NCI-H2227 treated with DMSO at 0.1 percent for 48 hours (cell line): ENCODE measurements at places on chromosomes 7 and 10.

DNA sequence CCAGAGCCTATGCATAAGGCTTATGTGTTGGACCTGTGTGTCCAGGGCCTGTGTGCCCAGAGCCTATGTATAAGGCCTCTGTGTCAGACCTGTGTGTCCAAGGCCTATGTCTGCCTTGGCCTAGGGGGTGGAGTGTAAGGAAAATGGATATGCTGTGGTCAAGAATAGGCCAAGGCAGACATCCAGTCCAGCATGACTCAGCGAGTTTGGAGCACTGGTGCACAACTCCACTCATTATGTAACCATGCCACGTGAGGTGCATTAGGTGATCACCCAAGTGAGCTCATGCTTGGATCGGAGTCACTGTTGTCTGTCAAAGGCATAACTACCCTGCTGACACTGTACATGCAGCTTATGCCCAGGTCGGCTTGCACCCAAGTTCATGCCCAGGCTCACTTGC is 238.9 kb downstream of the CACNA2D1 start:
- no peak for DNase-seq

GRCh38 chr7:155375337-155376277 is 77.9 kb downstream of the INSIG1 start:
- no peak for DNase-seq

DNA sequence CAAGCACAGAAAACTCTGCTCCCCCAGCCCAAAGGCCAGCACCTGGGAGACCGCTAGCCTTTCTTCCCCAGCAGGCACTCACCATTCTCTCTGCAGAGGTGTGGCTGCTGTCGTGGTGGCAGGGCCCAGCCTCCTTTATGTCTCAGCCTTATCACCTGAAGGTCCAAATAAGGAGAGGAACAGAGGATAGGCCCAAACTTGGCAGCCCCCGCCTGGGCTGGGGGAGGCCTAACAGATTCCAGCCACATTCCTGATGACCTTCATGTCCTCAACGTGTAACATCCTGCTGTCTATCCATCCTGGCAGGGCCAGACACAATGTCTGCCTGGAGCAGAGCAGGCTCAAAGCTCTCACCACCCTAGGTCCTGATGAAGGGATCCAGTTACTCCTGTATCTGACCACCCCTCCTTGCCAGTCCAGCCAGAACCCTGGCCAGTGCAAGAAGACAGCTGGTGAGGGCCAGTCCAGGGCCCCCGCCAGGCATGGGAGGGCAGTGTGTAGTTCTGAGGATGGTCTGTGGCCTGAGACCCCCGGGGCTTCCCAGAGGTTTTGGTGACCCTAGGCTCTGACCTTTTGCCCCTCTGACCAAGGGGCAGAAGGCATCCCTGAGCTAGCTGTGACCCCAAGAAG is at the start of gene MYL7:
Gene MYL7, minus strand, starts transcription at position 112 of the 630 bp plus-strand sequence. Its CDS starts 27 bp downstream, at position 85.
- DNase-seq, result no peak

DNA sequence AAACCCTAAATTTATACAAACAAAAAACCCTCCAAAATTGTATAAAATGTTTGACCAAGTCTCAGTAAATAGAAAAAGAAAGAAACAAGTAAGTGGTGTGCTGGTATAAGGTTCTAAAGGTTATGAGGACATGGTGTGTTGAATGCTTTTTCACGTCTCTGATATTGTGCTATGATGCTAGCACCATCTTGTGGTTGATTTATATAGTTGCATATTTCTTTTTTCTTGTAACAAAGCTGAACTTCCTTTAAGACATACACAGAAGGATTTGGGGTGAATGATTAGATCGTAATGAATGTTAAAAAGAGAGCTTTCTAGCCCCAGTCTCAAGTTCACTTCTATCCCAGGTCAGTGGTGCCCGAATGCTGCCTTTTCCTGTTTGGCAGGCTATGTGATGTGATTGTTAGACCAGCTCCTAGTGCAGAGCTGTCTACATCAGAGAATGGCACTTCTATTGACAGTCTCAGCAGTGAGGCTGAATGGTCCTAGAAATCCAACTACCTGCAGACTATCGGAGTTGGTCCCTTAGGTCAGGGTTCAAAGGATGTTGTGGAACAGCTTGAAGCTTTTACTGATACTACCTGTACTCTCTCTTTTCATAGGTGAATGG is 25.0 kb downstream of the VTI1A start:
- peak; percentile 11 for DNase-seq

GRCh38 chr7:64934478-64934877 is 31.4 kb downstream of the ZNF273 start:
- no peak for DNase-seq

DNA sequence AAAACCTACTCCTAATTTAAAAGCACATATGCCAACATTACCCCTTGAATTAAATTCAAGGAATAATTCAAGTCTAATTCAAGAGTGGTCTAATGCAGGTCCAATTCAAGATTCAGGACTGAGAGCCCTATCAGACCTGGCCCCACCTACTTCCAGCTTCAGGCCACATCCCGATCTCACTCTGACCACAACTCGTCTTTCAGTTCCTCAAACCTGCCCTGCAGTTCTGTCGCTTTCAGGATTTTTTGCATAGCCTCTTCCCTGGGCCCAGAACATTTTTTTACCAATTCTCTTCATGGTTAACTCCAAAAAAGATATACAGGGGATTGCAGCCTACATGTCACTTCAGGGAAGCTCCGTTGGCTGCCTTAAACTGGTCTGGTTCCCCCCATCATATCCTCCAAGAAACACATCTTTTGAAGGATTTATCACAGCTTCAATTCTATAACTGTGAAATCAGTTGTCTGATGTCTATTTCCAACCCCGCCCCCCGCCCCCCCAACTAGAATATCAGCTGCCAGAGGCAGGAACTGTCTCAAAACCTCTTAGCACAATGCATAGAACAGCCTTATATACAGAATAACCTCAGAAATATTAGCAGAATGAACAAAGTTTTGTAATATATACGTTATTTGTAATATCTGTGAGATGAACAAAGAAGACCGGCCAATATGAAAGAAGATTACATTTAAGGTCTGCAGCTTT is 20.8 kb downstream of the CCDC6 start:
- DNase-seq, result no peak

DNA sequence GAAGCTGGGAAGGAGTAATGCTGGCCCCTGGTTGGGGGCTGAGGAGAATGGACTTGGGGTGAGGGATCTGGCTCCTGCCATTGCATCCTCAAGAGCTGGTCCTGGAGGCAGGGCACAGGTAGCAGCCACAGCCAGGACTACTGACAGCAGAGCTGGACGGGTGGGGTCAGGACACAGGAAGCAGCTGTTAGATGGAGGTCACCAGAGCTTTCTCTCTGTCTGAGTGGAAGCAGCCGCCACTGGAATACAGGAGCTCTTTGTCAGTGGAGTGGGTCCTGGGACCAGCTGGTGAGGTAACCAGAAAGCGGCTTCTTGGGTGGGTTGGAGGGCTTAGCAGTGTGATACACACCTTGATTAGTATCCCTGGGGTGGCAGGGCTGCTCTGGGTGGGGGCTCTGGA is 58.1 kb upstream of the AQP1 start:
- no peak for DNase-seq

DNA sequence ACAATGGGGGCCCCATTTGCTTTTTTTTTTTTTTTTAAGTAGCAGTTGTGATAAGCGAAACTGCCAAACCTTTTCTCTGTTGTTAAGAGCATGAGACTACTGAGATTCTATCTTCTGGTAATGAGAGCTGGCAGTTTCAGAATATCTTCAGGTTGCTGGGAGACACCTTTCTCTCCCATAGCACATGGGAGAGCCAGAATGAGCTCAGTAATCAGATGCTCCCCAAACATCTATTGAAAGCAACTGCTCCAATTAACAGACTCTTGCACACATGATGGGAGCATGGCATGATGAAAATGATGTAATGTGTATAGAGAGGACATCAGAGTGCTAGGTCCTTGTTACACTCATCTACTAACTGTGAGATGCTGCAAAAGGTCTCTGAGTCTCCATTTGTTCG is 18.8 kb downstream of the MYO3A start:
- peak; percentile 50 for DNase-seq

GRCh38 chr7:23333671-23334246 is 34.6 kb downstream of the MALSU1 start:
- no peak for DNase-seq

- peak; percentile 34 for DNase-seq
These were observed 198.9 kb downstream of the REEP3 start for GRCh38 chr10:63720072-63720537.

GRCh38 chr10:69612760-69613159 is 17.3 kb upstream of the FAM241B start:
- no peak for DNase-seq

GRCh38 chr10:29576681-29577080 is 58.1 kb downstream of the SVIL start:
- DNase-seq, result no peak

GRCh38 chr10:89600041-89600440 is 45.0 kb downstream of the PANK1 start:
- no peak for DNase-seq

DNA sequence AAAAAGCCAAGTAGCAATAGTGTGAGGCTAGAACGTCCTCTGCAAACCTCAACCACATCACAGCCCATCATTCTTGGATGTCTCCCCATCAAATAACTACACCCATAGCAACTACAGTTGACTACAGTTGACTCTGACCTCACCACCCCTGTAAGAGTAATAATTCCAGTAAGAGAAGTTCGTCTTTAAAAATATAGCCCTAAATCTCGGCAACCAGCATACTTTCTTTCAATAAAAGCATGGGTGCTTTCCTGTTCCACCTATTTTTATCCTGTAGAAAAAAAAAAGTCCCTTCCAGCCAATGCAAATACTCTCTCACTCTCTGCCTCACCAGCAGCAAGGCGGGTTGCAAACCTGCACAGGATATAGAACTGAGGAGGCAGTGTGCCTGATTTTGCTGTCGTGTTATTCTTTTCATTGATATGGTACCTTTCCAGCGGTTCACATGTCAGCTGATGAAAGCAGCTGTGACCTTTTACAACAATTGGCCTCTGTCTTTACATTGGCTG is 187.5 kb upstream of the NFE2L3 start:
- no peak for DNase-seq

GRCh38 chr10:76388321-76389023 is 957.0 kb downstream of the LRMDA start:
- DNase-seq, result no peak

GRCh38 chr7:102082693-102083368 is 203.8 kb upstream of the SH2B2 start:
- DNase-seq, result no peak

GRCh38 chr7:149707448-149707886 is 65.9 kb downstream of the ZNF467 start:
- no peak for DNase-seq

GRCh38 chr10:62880162-62880561 is 64.0 kb upstream of the EGR2 start:
- no peak for DNase-seq

GRCh38 chr7:2000153-2000687 is 232.5 kb downstream of the MAD1L1 start:
- no peak for DNase-seq

GRCh38 chr7:130789436-130789835 is 55.4 kb upstream of the KLF14 start:
- no peak for DNase-seq

DNA sequence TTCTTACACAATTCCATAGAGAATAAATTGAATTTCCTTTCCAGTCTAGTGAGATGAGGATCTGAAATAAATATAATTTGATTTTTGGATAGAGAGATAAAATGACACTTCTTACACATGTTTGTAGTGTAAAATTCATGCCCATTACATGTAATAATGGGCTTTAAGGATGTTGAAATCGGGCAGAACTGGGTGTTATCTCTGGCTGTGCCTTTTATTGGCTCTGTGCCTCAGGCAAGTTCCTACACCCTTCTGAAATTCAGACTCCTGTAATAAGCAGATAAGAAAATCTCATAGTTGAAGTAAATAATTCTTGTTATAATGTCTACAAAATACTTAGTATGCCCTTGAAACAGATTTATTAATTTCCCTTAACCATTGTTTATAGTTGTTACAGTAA is 125.6 kb downstream of the SEMA3A start:
- DNase-seq, result no peak

- DNase-seq, result no peak
These were observed 28.2 kb upstream of the SEMA3D start for GRCh38 chr7:85215098-85215497.

- DNase-seq, result no peak
These were observed 362.5 kb downstream of the MAGI2 start for GRCh38 chr7:79091011-79091410.

GRCh38 chr10:61793760-61794703 is 107.5 kb upstream of the ARID5B start:
- DNase-seq, result no peak

DNA sequence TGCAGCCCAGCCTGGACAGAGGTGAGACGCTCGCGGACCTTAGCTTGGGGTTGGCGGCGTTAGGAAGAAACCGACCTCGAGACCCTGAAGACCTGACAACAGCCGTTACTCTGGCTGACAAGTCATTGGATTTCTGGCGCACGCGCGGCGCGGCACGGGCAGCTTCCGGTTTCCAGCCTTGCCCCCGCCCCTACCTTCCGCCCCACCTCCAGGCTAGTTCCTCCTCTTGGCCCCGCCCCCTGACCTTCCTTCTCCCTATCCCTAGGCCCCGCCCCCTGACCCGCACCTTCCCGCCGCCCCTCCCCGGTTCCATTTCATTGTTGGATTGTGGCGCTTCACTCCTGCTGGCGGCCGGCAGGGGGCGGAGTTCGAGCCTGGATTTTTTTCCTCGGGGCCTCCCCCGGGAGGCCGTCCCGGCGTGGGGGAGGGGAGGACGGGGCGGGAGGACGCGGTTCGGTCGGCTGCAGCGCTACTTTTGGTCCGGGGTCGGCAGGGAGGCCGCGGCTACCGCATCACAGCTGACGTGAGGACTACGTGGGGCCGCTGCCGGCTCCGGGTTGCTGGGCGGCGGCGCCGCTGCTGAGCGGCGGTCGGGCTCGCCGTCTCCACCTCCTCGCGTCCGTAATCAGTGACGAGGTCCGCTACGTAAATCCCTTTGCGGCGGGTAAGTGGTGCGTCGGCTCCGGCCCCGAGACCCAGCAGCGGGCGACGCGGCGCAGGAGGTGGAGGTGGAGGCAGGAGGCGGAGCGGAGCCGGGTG is at the start of gene CREM:
Gene CREM, plus strand, starts transcription at position 317 of the 759 bp plus-strand sequence. CDS start 10,990 bp downstream, outside the sequence.
- DNase-seq, result peak; percentile 94

- DNase-seq, result no peak
These were observed 2.6 kb downstream of the GOLGA7B start for GRCh38 chr10:97852277-97852676.

- no peak for DNase-seq
These were observed 43.9 kb downstream of the C10orf120 start for GRCh38 chr10:122655524-122656307.
